ENCODE measurements at places on chromosomes 16 and 17. TPM values are rescaled to one million over a fixed set of nuclear protein-coding genes. Genes with fewer than 3 reads are reported as not detected.

The ODAD4 gene
- total RNA-seq = 1.2 TPM

The PRKCB gene
- 26.9 TPM for total RNA-seq

The GLTPD2 gene
- not detected for total RNA-seq

The PTX4 gene
- not detected for total RNA-seq

The TMEM114 gene
- total RNA-seq = not detected

GRCh38 chr17:29613352-29613837 is 9.3 kb downstream of the CORO6 start:
- DNase-seq = peak; percentile 99

The BRIP1 gene
- 0.43 TPM for total RNA-seq

DNA sequence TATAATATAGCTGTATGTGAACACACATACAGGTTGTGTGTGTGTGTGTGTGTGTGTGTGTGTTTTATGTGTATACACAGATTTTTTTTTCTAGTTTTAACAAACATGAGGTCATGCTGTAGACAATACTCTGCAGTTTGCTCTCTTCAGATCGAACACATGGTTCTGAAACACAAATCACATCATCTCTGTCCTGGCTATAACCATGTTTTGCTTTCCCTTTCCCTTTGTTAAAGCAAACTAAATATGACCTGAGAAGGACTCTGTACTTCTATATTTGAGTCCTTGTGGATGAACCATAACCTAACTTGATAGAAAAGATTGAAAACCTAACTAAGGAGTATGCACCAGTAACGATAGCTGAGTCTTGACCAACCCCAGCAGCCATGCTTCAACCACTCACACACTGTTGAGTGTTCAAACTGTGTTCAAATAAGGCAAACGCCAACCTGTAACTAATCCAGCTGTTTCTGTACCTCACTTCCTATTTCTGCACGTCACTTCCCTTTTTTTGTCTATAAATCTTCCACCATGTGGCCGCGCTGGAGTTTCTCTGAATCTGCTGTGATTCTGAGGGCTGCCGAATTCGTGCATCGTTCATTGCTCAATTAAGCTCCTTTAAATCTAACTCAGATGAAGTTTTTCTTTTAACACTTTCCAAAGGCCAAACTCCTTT is 303.8 kb downstream of the HS3ST3B1 start:
- DNase-seq = no peak

The RRAD gene
- total RNA-seq = 11.6 TPM

The RNF222 gene
- not detected for total RNA-seq

- DNase-seq = peak; percentile 69
Observed at GRCh38 chr16:11073407-11073999, 129.1 kb downstream of the CLEC16A start.
